ENCODE measurements at places on chromosomes 7 and 10.

DNA sequence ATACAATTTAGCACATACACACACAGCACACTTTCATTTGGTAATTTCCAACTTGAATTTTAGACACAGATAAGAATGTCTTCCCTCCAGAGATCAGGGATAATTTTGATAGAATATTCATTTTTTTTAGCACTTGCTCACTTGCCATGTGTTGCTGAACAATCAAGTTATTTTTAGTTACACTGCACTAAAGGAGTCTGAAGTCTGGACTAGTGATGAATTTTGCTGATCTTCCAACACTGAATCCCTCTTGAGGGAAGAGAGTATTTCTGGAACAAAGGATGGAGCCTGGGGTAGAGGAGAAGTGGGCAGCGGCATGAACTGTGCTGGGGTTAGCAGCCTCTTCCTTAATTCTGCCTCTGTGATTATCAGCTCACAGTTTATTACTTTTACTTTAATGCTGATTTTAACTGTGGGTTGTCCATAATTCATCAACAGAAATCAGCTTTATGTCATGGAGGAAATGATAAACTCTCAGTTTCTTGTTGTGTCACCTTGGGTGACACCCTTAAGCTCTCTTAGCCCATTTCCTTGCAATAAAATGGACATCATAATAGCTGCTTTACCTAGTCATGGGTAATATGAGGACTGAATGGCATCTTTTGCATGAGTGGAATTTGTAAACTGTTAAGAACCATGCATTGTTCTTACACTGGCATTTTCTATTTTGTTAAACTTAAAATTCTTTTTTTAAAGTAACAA is 32.1 kb downstream of the SGPL1 start:
- DNase-seq: no peak

- no peak for DNase-seq
Observed at GRCh38 chr10:116849248-116850057, at the start of gene ENO4. Gene ENO4, plus strand, starts transcription at chr10:116849499. Its CDS starts 68 bp downstream, at chr10:116849567.

- no peak for DNase-seq
Observed at GRCh38 chr10:123529146-123529760, 136.9 kb upstream of the GPR26 start.

- no peak for DNase-seq
Observed at GRCh38 chr10:29631049-29631339, 3.8 kb downstream of the SVIL start.

- DNase-seq: no peak
Observed at GRCh38 chr7:2043316-2044039, 189.3 kb downstream of the MAD1L1 start.

GRCh38 chr7:153152801-153153422 is 393.4 kb downstream of the ACTR3B start:
- no peak for DNase-seq

- no peak for DNase-seq
Observed at GRCh38 chr10:36621346-36621745, 504.1 kb upstream of the ANKRD30A start.

DNA sequence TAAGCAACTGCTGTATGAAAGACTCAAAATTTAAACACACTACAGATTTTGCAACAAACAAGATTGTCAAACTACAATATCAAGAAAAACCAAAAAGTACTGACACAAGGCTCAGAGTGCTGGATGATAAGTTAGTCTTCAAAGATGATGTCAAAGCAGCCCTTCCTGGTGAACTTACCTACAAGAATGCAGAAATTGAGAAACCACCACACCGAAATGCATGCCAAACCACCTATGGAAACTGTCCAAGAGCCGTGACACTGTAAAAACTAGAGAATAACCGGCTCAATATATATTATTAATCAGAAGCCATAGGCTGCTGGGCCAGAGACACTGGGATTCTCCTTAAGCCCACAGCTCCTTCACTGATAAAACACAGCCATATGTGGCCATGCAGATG is 25.3 kb downstream of the DENND11 start:
- no peak for DNase-seq

DNA sequence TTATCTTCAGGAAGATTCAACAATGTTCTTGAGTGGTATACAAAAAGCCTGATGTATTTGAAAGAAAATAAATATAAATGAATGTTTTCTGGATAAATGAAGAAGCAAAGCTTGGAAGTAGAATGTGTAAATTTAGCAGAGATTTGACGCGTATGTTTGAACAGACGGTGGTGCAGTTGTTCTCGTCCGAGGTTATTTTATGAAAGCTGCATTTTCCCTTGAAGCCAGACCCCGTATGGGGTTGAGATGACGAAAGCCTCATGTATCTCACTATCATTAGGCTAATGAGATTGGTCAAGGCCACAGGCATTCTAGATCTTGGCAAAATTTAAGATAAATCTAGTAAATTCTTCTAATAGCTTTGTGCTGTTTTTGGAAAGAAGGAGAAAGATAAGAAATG is 195.2 kb downstream of the NXPH1 start:
- no peak for DNase-seq

- no peak for DNase-seq
Observed at GRCh38 chr10:21764466-21765189, 230.6 kb downstream of the MLLT10 start.

- no peak for DNase-seq
Observed at GRCh38 chr7:22565315-22565811, 65.4 kb upstream of the STEAP1B start.

DNA sequence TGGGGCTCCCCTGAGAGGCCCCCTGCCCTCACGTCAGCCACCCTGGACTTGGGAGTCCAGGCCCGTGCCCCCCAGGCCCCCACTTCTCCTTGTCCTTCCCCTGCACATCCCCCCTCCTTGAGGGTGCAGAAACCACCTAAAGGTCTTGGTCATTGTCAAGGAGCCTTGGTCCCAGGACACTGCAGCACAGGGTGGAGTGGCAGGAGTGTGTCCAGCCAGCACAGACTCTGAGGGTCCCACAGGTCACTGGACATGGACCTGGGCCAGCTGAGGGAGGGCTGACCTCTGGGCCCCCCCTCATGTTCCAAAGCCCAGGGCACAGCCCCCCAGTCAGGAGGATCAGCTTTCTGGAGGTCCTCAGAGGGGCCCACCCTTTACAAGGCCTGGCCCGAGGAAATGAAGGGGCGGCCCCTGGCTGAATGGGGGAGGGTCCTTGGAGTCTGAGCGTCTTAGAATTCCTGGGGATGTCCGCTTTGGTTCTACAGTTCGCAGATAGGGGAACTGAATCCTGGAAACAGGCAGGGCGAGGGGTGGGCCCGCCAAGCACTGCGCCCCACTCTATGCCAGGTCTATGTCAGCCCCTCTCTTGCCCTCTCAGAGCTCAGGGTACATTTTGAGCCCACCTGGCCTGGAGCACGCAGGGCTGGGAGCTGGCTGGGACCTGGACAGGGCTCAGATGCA is 54.0 kb downstream of the PWWP2B start:
- no peak for DNase-seq

DNA sequence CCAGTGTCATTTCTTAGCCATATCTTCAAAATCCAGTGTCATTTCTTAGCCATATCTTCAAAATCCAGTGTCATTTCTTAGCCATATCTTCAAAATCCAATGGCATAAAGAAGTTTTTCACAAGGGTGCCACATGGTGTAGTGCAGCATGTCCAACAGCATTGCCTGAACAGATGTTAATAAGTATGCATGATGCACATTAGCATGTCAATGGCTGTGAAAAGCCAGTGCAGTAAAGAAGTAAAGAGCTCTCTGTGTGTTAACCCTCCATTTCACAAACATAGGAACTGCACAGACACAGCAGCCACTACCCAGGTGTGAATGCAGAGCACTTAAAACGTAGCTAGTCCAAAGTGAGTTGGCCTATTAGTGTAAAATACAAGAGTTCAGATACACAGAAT is 89.8 kb downstream of the GNAI1 start:
- no peak for DNase-seq

DNA sequence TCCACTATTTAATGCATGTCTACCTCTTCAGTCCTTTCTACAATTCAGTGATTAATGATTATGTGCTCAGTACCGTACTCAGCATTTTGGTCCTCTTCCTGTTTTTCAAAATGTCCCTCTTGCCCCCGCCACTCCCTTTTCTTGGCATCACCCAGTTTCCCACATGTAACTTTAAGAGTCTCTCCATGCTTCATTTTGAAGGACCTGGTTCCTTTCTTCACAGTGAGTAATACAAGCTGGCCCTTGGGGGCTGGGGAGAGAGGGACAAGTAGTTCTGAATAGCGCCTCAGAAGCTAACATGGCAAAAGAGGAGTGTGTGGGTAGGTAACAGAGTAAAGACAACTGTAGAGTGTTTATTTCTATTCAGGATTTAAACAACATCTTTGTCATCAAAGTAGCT is 34.6 kb upstream of the SLIT1 start:
- DNase-seq: no peak

DNA sequence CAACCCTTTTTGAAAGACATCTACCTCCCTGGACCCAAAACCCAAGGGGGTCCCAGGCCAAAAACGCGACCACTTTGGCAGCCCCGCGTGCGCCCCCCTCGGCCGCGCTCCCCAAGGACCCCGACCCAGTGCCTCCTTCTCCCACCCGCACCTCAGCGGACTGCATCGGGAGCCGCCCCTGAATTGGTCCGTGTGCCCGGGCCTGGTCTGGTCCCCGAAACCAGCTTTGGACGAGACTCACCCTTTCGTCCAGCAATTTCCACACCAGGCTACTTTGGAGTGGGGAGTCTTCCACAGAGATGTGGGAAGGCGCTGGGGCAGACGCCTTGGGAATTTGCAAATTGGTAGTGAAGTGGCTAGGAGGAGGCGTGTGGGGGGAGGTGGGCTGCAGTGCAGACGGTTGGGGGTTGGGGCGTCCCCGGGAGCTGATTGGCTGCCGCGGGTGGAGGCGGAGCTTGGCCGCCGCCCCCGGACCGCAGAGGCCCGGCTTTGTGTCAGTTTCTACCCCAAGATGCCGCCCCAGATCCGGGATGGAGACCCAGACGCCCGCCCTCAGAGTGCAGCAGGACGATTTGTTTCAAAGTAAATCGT is 16.9 kb downstream of the TCAF1 start:
- DNase-seq: no peak

DNA sequence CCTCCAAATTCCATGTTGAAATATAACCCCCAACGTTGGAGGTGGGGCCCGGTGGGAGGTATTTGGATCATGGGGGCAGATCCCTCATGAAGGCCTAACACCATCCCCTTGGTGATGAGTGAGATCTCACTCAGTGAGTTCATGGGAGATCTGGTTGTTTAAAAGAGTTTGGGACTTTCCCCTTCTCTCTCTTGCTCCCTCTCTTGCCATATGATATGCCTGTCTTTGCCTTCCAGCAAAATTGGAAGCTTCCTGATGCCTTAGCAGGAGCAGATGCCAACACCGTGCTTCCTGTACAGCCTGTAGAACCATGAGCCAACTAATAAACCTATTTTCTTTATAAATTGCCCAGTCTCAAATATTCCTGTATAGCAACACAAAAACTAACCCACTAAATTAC is 55.7 kb upstream of the CDK1 start:
- DNase-seq: no peak

DNA sequence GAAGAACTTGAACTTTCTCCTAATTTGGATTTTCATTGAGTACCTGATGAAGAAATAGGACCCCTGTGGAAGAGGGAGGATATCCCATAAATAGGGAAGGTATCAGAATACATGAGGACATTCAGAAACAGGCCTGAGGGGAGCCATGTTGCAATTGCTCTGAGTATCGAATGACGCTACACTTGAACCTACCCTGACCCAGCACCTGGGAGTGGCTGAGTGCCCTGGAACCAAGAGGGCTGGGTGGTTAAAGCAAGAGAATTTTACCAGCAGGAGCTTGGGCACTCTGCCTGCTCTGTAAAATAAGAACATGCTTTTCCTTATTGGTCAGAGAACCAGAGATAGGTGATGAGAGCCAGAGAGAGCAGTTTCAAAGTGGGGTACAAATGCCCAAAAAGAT is 7.2 kb downstream of the NEUROD6 start:
- no peak for DNase-seq

DNA sequence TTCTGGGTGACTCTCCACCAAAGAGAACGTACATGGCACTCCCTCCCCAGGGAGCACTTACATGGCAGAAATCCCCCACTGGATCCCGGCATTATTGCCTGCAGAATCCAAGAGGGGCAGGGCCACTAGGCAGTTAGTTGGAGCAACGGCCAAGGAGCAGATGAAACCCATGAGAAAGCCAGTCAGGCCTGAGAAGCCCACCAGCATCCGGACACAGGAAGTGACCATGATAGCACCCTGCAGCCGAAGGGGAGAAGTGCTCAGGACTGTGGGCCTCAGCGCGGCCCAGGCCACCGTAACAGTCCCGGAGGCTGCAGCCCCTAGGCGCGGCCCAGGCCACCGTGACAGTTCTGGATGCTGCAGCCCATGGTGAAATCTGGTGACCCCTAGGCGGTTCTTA is 43.5 kb downstream of the STRA8 start:
- DNase-seq: no peak

Data from activated gamma-delta T cell treated with anti-CD3 and anti-CD28 coated beads, Interleukin-2, amount 50 U/mL, for 16 hours (primary cell).